Activated T-helper 17 cell treated with anti-CD3 and anti-CD28 coated beads, Interleukin-2, amount 50 U/mL, for 72 hours (primary cell): ENCODE measurements at places on chromosomes 7 and 10.

- no peak for ATAC-seq
- H3K4me3 ChIP-seq, result no peak overlapping the region
- H3K36me3 ChIP-seq, result no peaks in the 10 kb centered on the region
- peaks cover 8% of the 10 kb centered on the region for H3K27me3 ChIP-seq
These were observed 45.1 kb upstream of the PRKG1 start for GRCh38 chr10:51029172-51029641.

DNA sequence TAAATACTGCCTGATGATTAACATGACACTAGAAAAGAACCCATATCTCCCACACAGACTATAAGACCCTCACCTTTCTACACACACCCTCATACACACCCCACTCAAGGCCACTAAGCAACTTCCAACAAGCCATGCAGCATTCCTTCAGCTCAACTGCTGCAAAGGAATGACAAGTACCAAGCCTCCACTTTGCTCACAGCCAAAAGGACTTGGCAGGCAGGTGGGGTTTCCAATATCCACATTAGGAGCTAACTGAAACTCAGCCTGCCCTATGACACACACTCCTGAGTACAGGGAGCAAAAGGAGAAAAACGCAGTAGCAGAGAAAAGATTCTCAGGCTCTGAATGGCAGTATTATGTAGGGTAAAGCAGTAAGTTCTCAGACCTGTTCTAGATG lies 13.4 kb downstream of the USP54 start:
- H3K27me3 ChIP-seq, result no peaks in the 10 kb centered on the region
- no peak overlapping the region for H3K4me3 ChIP-seq
- ATAC-seq, result no peak
- H3K27ac ChIP-seq, result no peak overlapping the region
- H3K4me1 ChIP-seq, result no peaks in the 10 kb centered on the region

DNA sequence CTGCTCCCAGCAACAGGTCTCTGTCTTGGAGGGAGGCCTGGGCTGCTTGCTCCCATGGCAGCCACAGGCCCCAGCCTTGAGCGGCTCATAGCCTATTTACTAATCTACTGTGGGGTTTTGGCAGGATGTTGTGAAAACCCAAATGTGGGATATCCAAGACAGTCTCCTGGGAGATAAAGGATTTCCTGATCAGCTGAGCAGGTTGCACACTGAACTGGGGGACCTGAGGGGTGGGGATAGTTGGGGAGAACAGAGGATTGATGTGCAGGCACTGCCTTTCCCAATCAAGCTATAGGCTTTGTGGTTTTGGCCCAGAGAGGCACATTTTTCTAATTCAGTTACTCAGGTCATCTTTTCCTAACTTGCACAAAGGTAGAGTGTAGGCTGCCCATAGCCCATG lies 92.6 kb downstream of the SH2D4B start:
- peaks cover 6% of the 10 kb centered on the region for H3K27me3 ChIP-seq
- no peaks in the 10 kb centered on the region for H3K36me3 ChIP-seq
- no peak overlapping the region for H3K27ac ChIP-seq
- H3K4me1 ChIP-seq, result no peaks in the 10 kb centered on the region

- no peak for ATAC-seq
- no peaks in the 10 kb centered on the region for H3K4me1 ChIP-seq
- H3K4me3 ChIP-seq, result no peak overlapping the region
These were observed 26.0 kb downstream of the CYP3A5 start for GRCh38 chr7:99653754-99654153.

GRCh38 chr7:127751062-127751461 lies 99.1 kb downstream of the SND1 start:
- peaks cover 45% of the 10 kb centered on the region for H3K4me1 ChIP-seq
- no peaks in the 10 kb centered on the region for H3K27me3 ChIP-seq
- no peak overlapping the region for H3K27ac ChIP-seq
- H3K36me3 ChIP-seq, result peaks cover 40% of the 10 kb centered on the region

- H3K4me1 ChIP-seq, result peaks cover 8% of the 10 kb centered on the region
- H3K36me3 ChIP-seq, result no peaks in the 10 kb centered on the region
- H3K4me3 ChIP-seq, result no peak overlapping the region
- H3K27me3 ChIP-seq, result no peaks in the 10 kb centered on the region
- H3K27ac ChIP-seq, result no peak overlapping the region
These were observed 48.9 kb downstream of the LRGUK start for GRCh38 chr7:134176037-134176350.

GRCh38 chr7:112782498-112782897 lies 7.7 kb downstream of the TMEM168 start:
- peak; percentile 98 for ATAC-seq
- peak overlapping the region; percentile 31 for H3K4me3 ChIP-seq
- H3K4me1 ChIP-seq, result peaks cover 18% of the 10 kb centered on the region

- peak overlapping the region; percentile 71 for H3K27ac ChIP-seq
- H3K4me1 ChIP-seq, result peaks cover 18% of the 10 kb centered on the region
- no peak for ATAC-seq
- H3K36me3 ChIP-seq, result no peaks in the 10 kb centered on the region
- peak overlapping the region; percentile 65 for H3K4me3 ChIP-seq
- H3K27me3 ChIP-seq, result no peaks in the 10 kb centered on the region
These were observed 52.6 kb upstream of the ST8SIA6 start for GRCh38 chr10:17506856-17507471.
